ENCODE measurements at places on chromosomes 12 and 14. TPM values are rescaled to one million over a fixed set of nuclear protein-coding genes. Genes with fewer than 3 reads are reported as not detected.

GRCh38 chr12:132761032-132761920 lies at the start of gene ANKLE2:
Gene ANKLE2, minus strand, starts transcription at chr12:132761832. Its CDS starts 34 bp downstream, at chr12:132761798.
- peaks cover 40% of the 10 kb centered on the region for H3K4me1 ChIP-seq
- H3K4me3 ChIP-seq = peak within 1 kb of the TSS; percentile 96
- peak; percentile 46 for DNase-seq
- H3K36me3 ChIP-seq = no peaks in the 10 kb centered on the region
- H3K27me3 ChIP-seq = no peaks in the 10 kb centered on the region
- peak within 1 kb of the TSS; percentile 99 for H3K27ac ChIP-seq

GRCh38 chr14:53192052-53192760 lies 39.1 kb upstream of the DDHD1 start:
- H3K4me3 ChIP-seq = no peak overlapping the region
- DNase-seq = no peak
- H3K27me3 ChIP-seq = no peaks in the 10 kb centered on the region
- no peaks in the 10 kb centered on the region for H3K36me3 ChIP-seq

GRCh38 chr12:111143271-111143670 lies 222.9 kb upstream of the MYL2 start:
- no peak overlapping the region for H3K4me3 ChIP-seq
- no peak overlapping the region for H3K27ac ChIP-seq
- H3K4me1 ChIP-seq = no peaks in the 10 kb centered on the region
- H3K27me3 ChIP-seq = peaks cover 5% of the 10 kb centered on the region

DNA sequence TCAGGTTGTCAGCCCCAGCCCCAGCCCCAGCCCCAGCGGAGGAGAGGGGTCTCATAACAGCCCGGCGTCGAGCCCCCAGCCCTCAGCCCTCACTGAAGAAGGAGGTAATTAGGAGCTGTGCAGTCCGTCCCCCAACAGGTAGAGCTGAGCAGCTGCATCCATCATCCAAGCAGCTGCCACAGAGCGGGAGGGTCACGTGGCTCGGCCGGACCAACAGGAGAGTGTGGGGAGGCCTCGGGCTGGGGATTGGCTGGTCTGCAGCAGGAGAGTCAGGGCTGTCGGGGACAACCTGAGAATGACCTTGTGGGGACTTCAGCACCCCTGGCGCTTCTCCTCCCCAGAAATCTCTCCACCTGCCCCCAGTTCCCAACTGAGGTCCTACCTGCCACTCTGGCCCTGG lies 29.6 kb downstream of the SMUG1 start:
- peaks cover 73% of the 10 kb centered on the region for H3K27me3 ChIP-seq
- no peak for DNase-seq
- H3K4me1 ChIP-seq = no peaks in the 10 kb centered on the region
- H3K4me3 ChIP-seq = no peak overlapping the region

The C3AR1 gene
- 26.5 TPM for total RNA-seq

The SLC25A47 gene
- total RNA-seq = not detected

GRCh38 chr12:48379794-48380193 lies 29.1 kb upstream of the ZNF641 start:
- no peak overlapping the region for H3K4me3 ChIP-seq
- H3K4me1 ChIP-seq = no peaks in the 10 kb centered on the region
- DNase-seq = no peak
- no peak overlapping the region for H3K27ac ChIP-seq
- no peaks in the 10 kb centered on the region for H3K36me3 ChIP-seq

GRCh38 chr12:49293056-49293956 lies 1.6 kb upstream of the PRPH start:
- peak overlapping the region; percentile 25 for H3K4me3 ChIP-seq
- peaks cover 33% of the 10 kb centered on the region for H3K4me1 ChIP-seq
- H3K36me3 ChIP-seq = no peaks in the 10 kb centered on the region
- H3K27ac ChIP-seq = no peak overlapping the region
- peak; percentile 58 for DNase-seq

DNA sequence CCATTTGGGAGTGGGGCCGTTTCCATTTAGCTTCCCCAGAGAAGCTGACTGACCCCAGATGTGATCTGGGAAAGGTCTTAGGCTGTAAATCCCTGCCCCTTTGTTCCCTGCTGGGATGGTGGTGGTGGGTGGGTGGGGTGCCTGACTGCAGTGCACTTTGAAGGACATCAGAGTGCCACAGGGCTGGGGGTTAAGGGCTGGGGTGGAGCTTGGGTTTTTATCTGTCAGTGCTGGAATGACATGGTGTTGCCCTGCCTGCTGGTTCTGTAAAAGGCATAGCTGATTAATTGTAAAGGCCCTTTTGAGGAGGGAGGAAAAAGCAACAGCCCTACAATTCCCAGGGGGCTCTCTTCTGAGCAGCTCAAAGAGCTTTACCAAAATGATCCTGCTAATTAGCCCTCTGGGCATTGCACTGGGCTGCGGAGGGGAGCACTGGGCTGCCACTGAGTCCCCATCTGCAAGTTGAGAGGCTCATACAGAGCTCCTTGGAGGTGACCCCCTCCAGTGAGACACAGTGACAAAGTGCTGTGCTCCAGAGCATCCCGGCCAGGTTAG lies 21.1 kb downstream of the PLEKHG3 start:
- H3K4me3 ChIP-seq = no peak overlapping the region
- no peaks in the 10 kb centered on the region for H3K27me3 ChIP-seq
- no peaks in the 10 kb centered on the region for H3K36me3 ChIP-seq
- DNase-seq = no peak
- H3K4me1 ChIP-seq = peaks cover 87% of the 10 kb centered on the region

DNA sequence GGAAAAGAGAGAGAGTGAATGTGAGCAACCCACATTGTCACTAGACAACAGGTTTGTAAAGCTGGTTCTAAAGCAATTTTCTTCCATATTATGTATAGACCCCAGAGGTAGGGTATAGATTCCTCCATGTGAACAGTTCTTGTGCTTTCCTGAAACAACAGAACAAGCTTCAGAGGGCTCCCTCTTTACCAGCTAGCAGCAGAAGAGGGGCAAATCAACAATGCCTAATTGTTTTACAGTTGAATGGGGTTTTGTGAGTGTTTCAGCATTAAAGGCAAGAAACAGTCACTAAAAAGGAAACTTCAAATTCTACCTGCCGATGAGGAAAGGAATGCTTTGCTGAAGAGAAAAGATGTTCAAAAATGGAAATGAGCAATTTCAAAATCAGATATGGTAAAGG lies 341.2 kb upstream of the KITLG start:
- no peaks in the 10 kb centered on the region for H3K27me3 ChIP-seq
- no peak overlapping the region for H3K4me3 ChIP-seq
- no peaks in the 10 kb centered on the region for H3K36me3 ChIP-seq
- H3K27ac ChIP-seq = no peak overlapping the region
- no peaks in the 10 kb centered on the region for H3K4me1 ChIP-seq
- DNase-seq = no peak

DNA sequence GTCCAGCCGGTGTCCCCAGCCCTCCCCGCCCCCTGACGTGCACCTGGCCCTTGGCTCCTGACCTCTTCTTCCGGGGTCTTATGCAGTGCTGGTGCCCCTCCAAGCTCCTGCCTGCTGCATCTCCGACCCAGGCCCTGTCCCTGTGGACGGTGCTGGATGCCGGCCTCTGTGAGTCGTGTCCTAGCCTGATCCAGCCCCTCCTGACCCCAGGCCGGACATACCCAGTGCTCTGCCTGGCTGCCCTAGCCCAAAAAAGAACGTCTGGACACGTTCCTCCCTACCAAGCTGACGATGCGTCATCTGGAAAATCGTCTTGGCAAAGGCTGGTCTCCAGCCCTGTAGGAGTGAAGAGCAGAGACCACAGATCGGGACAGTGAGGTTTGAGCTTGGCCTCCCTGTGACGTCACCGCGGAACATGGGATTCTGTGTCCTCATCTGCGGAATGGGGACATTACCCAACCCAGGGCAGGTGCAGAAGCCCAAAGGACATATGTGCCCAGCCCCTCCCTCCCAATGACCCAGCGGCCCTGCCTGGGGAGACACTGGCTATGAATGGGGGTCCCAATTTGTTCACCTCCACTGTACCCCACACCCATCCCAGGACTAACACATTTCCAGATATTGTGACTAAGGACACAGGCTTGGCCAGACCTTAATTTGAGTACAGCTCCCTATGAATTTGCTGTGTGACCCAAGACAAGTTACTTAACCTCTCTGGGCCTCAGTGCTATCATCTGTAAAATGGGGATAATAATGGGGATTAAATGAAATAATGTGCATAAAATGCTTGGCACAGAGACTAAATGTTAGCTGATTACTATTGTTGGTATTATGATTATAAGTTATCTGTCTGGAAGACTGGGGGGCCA lies 51.0 kb upstream of the BCL11B start:
- H3K4me1 ChIP-seq = no peaks in the 10 kb centered on the region
- no peak for DNase-seq

The ITFG2 gene
- total RNA-seq = 13.9 TPM

DNA sequence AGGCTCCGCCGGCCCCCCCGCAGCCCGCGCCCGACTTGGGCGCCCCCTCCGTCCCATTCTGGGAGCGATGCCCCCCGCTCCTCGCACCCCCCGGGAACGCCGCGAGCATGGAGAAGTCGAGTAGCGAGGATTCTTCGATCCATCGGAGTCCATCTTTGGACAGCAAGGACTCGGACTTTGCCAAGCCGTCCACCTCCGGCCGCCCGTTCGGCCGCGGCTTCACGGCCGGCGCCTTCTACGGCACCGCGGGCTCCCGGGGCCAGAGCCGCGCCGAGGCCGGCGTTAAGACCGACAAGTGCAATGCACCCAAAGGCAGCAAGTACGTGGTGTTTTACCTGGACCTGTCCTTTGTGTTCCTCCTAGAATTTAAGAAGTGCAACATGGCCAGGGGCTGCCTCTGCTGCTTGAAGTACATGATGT lies 123.6 kb downstream of the TSPAN9 start:
- peaks cover 49% of the 10 kb centered on the region for H3K4me1 ChIP-seq
- no peak for DNase-seq
- H3K4me3 ChIP-seq = peak overlapping the region; percentile 53
- no peaks in the 10 kb centered on the region for H3K36me3 ChIP-seq
- H3K27ac ChIP-seq = peak overlapping the region; percentile 72
- H3K27me3 ChIP-seq = no peaks in the 10 kb centered on the region

The CDK17 gene
- 24.7 TPM for total RNA-seq

The OLR1 gene
- 0.26 TPM for total RNA-seq

GRCh38 chr12:77741974-77742517 lies 88.6 kb upstream of the NAV3 start:
- no peak for DNase-seq
- H3K36me3 ChIP-seq = no peaks in the 10 kb centered on the region
- H3K27me3 ChIP-seq = no peaks in the 10 kb centered on the region
- no peak overlapping the region for H3K4me3 ChIP-seq
- H3K4me1 ChIP-seq = peaks cover 3% of the 10 kb centered on the region
- H3K27ac ChIP-seq = no peak overlapping the region

DNA sequence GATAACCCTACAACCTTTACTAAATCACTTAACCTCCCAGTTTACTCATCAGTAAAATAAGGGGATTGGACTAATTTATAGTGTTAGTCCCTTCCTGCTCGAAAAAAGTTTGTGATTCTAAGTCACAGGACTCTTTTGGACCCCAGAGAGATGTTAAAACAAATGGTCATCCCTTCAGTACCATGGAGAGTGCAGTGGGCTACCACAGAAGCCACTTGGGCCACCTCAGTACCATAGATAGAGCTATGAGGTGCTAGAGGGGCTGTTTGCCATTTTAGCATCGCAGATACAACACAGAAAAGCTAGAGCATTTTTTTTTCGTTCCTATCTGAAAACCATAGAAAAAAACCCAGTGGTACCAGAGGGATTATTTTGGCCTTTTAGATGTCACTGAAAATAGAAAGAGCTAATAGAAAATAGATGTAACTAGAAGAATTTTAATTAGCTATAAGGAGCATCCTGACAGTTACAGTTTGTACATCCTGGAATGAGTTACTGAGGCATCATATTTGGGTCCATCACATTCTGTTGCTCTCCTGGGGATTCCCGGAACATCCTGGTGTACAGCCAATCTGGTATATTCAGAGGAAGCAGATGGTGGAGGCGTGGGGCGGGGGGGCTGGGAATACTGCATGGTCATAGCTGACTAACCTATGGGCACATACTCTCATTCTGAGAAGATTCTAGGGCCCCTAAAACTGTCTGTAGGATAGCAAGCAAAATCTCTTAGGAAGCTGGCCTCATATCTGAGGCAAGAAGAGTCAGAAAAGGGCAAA lies 2.8 kb downstream of the ZNF219 start:
- DNase-seq = no peak
- peak overlapping the region; percentile 74 for H3K27ac ChIP-seq
- H3K27me3 ChIP-seq = no peaks in the 10 kb centered on the region
- H3K4me3 ChIP-seq = no peak overlapping the region
- peaks cover 2% of the 10 kb centered on the region for H3K4me1 ChIP-seq

DNA sequence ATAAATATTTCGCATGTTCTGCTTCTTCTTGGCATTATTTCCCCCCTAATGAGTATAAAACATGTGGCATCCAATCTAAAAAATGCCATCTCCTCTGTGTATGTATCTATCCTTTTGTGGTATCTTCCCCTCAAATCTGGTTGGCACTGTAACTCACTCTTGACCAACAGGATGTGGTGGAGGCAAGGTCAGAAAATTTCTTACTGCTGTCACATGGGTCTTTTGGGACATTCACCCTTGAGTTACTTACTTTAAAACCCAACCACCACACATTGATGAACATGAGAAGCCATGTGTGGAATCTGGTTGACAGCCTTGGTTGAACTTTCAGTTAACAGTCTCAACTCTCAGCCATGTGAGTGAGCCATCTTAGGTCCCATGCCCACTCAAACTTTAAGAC lies 516.9 kb downstream of the SLC16A7 start:
- H3K4me3 ChIP-seq = no peak overlapping the region
- H3K27ac ChIP-seq = no peak overlapping the region
- no peaks in the 10 kb centered on the region for H3K27me3 ChIP-seq
- no peak for DNase-seq

DNA sequence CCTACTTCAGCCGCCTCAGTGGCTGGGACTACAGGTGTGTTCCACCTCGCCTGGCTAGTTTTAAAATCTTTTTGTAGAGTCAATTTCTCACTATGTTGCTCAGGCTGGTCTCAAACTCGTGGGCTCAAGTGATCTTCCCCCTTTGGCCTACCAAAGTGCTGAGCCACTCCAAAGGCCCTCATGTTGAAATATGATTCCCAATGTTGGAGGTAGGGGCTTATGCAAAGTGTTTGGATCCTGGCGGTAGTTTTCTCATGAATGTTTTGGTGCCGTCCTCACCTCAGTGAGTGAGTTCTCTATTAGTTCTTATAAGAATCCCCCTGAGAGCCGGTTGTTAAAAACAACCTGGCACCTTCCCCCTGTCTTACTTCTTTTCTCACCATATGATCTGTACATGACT lies 784.6 kb downstream of the TMTC2 start:
- no peaks in the 10 kb centered on the region for H3K4me1 ChIP-seq
- H3K27ac ChIP-seq = no peak overlapping the region
- no peaks in the 10 kb centered on the region for H3K36me3 ChIP-seq

- no peak for DNase-seq
- H3K27ac ChIP-seq = no peak overlapping the region
- no peaks in the 10 kb centered on the region for H3K4me1 ChIP-seq
- no peak overlapping the region for H3K4me3 ChIP-seq
Observed at GRCh38 chr12:79069009-79069408, 204.4 kb downstream of the SYT1 start.

The RASSF9 gene
- total RNA-seq = 5.5 TPM

- no peak overlapping the region for H3K27ac ChIP-seq
- no peaks in the 10 kb centered on the region for H3K4me1 ChIP-seq
- no peak overlapping the region for H3K4me3 ChIP-seq
- no peaks in the 10 kb centered on the region for H3K36me3 ChIP-seq
- DNase-seq = no peak
Observed at GRCh38 chr14:96479435-96480146, 22.6 kb upstream of the PAPOLA start.

- H3K36me3 ChIP-seq = no peaks in the 10 kb centered on the region
- H3K4me1 ChIP-seq = no peaks in the 10 kb centered on the region
- H3K4me3 ChIP-seq = no peak overlapping the region
- peaks cover 7% of the 10 kb centered on the region for H3K27me3 ChIP-seq
- H3K27ac ChIP-seq = no peak overlapping the region
Observed at GRCh38 chr14:98984719-98985041, 287.3 kb downstream of the BCL11B start.

All from heart right ventricle (tissue), 16 donors.